ENCODE measurements at places on chromosomes 1 and 21.

GRCh38 chr1:43444836-43445235 lies 8.9 kb downstream of the HYI start:
- DNase-seq, result no peak

DNA sequence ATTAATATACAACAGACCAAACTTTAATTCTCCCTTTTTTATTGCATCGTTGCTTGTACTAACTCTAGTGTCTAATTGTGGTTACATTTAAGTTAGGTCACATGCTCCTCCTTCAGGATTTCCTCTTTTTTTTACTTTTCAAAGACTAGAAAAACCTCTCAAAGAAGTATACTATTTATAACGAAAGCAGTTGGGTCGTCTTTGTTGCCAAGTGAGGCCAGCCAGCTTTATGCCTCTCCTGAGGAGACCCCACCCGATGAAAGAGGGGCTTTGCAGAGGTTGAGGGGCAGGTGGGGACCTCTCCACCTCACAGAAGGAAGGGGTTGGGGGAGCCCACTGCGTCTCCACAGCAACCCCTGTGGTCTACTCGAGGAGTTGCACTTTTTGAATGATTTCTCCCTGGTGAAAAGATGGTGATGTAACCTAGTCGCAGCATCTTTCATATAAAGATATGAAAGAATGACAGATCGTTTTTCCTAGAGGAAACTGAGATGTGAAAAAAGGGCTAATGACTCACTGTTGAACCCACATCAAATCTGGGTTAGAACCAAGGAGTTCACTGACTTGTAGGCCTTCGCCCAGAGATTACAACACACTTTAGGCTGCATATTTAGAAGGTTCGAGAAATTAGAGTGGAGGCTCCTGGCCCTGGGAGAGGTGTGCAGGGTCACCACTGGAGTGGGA lies 6.4 kb downstream of the TGFB2 start:
- peak; percentile 36 for DNase-seq

DNA sequence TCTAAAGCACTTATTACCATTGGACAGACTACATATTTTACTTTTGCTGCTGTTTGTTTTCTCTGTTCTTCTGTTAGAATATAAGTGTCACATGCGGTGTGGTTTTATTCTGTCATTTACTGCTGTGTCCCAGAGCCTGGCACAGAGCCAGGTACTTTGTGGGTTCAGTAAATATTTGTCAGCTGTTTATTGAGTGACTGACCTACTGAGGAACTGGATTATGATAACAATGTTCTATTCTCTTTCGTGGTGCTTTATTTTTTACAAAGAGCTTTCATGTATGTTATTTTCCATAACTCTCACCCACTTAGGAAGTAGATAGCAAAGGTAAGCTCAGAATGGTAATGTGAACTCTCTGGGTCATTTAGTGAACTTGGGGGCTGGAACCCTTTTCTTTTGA lies 118.8 kb downstream of the RWDD3 start:
- no peak for DNase-seq

DNA sequence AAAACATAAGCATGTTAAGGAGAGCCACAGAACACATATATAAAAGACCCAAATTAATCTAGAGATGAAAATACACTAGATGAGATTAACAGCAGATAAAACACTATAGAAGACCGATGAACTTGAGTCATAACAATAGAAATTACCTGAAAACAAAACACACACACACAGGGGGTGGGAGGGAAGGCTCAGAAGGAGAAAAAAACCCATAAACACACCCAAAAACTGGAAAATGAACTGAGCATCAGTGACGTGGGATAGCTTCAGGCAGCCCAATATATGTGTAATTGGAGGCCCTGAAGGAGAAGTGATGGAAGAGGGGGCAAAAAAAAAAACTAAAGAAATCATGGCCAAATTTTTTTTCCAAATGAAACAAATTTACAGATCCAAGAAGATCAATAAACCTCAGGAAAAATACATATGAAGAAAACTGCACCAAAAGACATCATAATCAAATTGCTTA lies 11.4 kb downstream of the ALDH9A1 start:
- DNase-seq, result no peak

- no peak for DNase-seq
These were observed 163.2 kb upstream of the PALMD start for GRCh38 chr1:99482750-99483149.

GRCh38 chr1:18599086-18599485 lies 31.6 kb upstream of the PAX7 start:
- no peak for DNase-seq

DNA sequence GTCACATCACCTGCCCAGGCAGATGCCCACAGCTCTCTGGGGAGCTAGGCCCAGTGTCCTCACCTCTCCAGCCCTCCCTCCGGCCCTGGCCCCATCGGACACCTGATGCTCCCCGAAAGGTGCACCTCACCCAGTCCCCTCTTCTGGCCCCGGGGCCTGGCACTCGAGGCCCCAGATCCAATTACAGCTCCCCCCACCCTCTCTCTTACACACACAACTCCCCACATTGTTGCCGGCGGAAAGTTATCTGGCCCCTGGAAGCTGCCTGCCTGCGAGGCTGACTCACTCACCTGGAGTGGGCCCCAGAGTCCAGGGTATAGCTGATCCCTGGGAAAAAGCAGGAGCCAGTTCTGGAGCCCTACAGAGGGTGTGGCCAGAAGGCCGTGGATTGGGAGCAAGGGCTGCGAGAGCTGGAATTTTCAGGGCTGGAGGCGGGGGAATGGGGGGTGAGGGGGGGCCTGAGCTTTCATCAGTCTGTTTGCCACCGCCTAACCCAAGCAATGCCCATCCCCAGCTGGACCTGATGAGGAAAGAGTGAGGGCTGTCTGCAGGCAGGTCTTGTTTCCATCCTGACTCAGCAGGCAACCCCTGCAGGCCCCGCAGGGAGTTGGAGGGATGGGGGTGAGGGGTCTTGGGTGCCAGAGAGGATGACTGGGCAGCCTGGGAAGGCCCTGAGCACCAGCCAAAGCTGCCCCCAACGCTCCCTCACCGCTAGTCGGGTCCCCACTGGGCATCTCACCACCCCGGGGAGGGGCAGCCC lies 948 bp downstream of the FBXO2 start:
- no peak for DNase-seq

DNA sequence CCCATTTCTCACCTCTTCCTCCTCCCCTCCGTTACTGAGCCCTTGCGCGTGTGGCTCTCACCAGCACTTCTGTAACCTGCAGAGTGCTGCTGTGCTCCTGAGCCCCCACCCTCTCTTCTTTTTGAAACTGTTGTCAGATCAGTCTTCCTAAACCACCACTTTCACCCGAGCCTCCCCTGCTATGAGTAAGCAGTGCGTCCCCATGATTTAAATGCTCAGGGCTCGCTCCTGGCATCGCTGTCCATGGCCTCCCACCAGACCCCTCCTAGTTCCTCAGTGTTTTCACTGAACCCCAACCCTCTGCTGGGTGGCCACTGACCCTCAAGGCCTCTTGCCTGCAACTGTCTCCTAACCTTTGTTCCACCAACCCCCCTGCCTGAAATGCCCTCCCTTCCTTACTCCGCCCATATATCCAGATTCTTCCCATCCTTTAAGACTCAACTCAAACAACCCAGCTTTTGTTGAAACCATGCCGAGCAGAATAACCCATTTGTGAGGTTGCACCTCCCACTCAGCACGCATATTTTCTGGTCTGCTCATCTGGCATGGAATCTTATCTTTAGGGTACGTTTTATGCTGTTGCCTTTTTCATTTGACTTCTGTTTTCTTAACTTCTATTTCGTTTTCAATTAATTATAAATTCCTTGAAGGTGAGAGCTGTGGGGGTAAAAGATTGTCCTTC lies 64.5 kb upstream of the FAM3B start:
- no peak for DNase-seq

DNA sequence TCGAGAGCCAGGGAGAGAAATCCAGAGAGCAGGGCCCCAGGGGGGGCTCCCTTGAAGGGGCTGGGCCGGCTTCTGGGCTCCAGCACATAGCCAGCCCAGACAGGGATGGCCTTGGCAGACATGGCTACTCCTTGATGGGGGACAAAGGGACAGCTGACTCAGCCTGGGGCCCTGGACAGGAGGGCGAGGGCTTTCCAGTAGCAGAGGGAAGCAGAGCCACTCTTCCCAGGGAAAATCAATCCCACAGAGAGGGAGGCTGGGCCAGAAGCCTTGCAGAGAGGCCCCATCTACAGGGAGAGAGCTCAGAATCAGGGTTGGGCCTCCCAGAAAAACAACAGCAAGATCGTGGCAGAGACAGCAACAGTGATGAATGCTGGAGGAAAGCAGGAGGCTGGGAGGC lies 15.6 kb downstream of the IGFN1 start:
- DNase-seq, result no peak

DNA sequence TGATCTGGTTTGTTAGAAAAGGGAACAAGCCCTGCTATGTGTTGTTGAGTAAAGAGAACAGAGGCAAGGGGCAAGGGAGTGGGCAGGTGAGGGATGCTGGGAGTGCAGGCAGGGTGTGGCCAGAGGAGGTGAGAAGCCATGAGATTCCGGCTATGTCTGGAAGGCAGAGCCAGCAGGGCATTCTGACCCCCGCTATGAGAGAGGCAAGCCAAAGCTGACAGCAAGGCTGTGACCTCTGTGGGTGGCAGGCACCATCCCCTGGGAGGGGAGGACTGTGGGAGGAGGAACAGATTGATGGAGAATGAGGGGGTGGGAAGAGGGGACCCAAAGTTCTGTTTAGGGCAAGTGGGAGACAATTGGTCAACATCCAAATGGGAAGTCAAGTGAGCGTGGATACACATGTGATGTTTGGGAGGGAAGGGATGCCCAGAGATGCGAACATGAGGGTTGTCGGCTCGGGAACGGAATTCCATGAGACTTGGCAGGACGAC lies 19.5 kb upstream of the PADI6 start:
- DNase-seq, result no peak

DNA sequence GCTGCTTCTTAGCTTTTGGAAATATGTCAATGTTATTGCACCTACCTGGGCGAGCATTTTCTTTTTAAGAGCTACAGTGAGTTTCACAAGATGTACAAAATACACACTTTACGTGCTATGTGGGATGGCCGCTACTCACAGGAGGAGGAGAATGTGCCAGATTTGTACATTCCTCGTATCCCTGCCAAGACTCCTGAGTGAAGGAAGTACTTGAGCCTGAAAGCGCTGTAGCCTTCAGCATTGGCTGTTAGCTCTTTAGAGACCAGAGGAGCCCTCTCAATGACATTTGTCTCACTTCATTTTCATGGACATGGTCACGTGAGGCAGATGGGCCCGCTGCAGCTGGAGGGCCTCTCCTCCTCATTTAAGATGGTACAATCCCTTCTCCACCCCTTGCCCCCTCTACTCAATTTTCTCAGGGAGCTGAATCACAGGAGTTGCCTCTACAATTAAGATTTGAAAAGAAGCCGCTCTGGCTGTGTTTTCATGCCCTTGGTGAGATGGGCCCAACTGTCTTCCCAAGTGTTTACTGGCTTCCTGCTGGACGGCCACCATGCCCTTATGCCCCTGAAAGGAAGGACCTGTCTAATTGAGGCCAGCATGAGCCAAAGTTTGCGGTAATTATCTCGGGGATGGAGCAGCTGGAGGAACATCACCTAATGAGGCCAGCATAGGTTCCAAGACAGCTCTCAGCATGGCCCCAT lies 442.6 kb downstream of the PRDM2 start:
- no peak for DNase-seq

- DNase-seq, result no peak
These were observed 730 bp downstream of the OLIG1 start for GRCh38 chr21:33070744-33070997.

- DNase-seq, result no peak
These were observed 68.2 kb downstream of the FNBP1L start for GRCh38 chr1:93516164-93516563.

GRCh38 chr1:77398152-77398551 lies 116.3 kb downstream of the AK5 start:
- DNase-seq, result no peak

- DNase-seq, result no peak
These were observed 86.8 kb downstream of the ADGRL2 start for GRCh38 chr1:81887421-81888144.

DNA sequence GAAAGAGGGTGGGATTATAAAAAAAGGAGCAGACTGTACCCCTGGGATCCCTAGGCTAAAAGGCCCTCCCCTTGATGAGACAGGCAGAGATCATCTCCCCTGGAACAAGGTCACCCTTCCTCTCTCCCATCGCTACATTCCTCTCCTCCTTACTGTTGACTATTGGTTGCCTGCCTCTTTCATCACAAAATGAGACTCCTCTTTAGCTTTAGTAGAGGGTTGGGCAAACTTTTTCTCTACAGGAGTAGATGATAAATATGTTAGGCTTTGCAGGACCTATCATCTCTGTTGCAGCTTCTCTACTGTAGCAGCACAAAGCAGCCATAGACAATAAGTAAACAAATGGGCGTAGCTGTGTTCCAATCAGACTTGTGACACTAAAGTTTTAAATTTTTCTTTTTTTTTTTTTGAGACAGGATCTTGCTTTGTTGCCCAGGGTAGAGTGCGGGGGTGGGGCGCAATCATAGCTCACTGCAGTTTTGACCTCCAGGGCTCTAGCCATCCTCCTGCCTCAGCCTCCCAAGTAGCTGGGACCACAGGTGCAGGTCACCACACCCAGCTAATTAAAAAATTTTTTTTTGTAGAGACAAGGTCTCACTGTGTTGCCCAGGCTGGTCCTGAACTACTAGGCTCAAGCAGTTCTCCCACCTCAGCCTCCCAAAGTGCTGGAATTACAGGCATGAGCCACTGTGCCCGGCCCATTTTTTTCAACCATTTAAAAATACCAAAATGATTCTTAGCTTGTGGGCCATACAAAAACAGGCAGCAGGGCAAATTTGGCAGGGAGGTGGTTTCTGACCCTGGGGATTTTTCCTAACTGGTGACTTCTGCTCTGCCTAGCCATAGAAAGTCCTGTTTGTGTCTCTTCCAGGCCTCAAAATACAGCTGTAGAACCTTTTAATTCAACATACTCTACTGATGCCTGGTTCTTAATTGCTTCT lies 15.1 kb downstream of the MCL1 start:
- no peak for DNase-seq

GRCh38 chr1:182385885-182386853 lies 5.4 kb downstream of the GLUL start:
- DNase-seq, result no peak

- no peak for DNase-seq
These were observed 28.8 kb downstream of the AKT3 start for GRCh38 chr1:243821177-243821680.

DNA sequence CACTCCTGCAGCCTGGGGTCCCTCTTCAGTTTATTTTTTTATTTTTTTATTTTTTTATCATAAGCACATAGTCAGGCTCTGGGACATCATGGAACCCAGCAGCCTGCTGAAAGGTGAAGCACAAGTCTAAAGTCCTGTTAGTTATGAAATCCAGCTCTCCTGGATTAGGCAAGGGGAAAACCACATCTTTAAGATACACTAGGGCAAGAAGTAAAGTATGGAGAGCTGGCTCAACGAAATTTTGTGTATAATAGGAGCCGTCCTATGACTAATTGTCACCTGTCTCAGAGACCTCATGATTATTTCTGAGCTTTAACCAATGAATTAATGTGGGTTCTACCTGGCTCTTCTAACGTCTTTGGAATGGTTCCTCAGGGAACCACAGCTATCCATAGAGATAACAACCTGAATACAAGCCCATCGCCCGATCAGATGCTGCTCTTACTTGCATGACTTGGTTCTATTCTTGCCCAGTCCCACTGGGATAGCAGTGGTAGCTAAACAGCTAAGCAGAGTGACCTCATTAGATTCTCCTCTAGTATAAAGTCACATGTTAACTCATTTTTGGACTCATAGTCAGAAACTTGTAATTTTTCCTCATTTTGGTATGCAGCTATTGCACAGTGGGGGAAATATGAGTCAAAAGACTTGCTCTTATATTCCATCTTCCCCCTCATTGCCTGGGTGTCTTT lies 122.7 kb downstream of the LMO4 start:
- DNase-seq, result no peak
